ENCODE measurements at places on chromosomes 7 and 10.

- peak; percentile 40 for DNase-seq
Observed at GRCh38 chr7:50793120-50793946, 10.6 kb upstream of the GRB10 start.

GRCh38 chr10:34480345-34480744 lies 334.8 kb downstream of the PARD3 start:
- DNase-seq = no peak

DNA sequence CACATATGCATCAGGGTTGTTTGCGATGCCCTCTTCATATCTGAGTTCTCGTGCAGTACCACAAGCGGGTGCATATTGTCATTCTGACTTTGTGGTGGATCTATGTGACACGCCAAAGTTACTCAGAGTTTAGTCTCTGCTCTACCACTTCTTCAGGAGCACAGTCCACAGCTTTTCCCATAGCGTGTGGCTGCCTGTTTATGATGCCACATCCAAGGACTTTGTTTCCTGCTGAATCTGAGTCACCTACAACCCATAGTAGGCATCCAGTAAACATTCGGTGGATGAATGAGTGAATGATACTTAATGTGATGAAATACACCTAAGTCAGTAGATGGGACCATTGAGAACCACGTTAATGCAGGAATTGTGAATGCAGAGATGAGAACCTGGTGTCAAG lies 15.0 kb downstream of the ADRA2A start:
- DNase-seq = no peak

GRCh38 chr7:15682751-15683245 lies 3.7 kb downstream of the MEOX2 start:
- DNase-seq = no peak
